Stimulated activated naive CD8-positive, alpha-beta T cell treated with anti-CD3 and anti-CD28 coated beads, Interleukin-15, amount 100 ng/mL, for 72 hours (primary cell): ENCODE measurements at places on chromosomes 16 and 17.

DNA sequence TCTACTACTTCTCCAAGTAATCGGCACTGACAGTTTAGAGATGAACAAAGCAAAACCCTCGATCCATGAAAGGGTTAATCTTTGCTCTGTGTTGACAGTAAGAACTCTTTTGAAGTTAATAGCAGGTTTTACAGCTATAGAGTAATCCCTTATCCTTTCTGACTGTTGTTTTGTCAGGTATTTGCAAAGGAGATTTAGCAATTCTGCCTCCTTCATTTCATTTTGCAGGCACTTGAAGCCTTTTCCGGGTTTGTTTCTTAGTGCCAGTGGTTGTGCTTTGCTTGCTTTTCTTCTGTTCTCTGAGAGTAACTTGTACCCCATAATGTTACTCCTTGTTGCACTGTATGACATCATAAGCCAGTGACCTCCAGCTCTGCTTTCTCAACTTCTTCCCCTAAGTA is 64.5 kb downstream of the TANGO6 start:
- DNase-seq, result no peak

DNA sequence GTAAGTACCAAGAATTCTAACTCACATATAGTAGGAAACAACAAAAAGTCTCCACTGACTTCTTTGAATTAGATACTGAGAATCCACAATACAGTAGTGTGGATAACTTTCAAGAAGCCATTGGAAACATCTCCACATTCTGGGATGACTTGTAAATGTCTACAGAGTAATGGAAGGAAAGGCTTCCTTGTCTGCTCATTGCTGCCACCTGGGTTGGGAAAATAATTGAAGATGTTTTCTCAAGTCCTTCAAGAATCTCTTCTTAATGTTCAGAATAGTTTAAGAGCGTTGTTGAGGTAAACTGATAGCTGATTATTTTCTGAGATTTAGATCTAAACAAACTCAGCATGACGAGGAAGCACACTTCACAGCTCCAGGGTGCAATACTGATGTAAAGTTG is 14.0 kb downstream of the CPSF4L start:
- DNase-seq, result no peak

DNA sequence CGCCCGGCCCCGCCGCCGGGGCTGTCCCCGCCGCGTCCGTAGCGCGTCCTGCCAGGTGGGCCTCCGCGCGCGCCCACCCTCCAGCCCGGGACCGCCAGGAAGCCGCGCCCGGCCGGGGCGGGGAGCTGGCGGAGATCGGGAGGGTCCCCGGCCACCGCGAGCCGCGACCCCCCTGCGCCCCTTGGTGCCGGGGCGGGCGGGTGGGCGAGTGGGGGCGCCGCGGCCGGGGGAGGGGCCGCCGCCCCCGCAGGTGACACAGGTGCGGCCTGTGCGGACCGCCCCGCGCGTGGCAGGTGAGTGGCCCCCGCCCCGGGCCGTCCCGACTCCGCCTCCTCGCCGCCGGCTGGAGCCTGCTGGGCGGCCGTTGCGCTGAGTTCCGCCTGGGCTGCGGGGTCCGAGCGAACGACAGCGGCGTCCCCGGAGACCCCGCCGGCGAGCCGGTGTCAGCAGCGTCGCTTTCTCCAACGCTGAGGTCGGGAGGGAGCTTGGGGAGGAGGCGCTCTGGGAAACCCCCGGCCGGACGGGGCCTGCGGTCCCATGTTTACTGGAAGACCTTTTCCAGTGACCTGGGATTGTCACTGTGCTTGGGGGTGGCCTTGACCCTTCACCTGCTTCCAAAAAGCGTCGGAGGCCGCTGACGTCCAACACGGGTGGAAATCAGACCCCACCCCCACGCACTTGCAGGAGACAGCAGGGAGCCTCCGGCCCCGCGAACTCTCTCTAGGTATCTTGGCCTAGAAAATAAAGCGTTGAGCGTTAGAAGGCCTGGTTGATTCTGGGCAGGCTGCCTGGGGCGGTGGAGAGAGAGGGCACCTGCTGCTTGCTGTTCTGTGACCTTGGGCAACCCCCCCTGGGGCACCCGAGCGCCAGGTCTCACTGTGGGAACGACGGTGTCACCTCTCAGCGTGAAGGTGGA is 542 bp downstream of the KLHL36 start:
- peak; percentile 36 for DNase-seq

DNA sequence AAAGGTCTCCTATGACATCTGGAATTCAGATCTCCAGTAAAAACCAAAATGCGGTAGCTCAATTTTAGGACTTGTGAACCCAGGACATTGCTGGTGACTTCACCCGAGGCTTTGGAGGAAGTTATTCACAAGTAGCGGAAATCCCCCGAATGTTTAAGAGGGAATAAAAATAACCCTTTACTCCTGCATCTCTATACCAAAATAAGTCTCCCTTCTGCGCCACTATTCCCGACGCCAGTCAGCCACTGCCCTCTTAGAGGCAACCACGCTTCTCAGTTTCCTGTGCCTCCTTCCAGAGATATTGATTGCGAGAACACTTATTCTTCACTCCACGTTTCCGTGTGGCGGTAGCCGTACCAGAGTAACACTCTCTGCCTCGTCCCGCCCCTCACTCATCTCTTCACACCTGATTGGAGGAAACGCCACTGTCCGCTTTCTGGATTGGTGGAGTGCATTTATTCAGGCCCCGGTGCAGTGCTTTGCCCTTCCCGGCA is 27.4 kb downstream of the EMP2 start:
- peak; percentile 61 for DNase-seq
